ENCODE measurements at places on chromosomes 12 and 14.

- DNase-seq, result no peak
Observed at GRCh38 chr12:8453021-8453513, 2.7 kb upstream of the CLEC6A start.

GRCh38 chr14:21617614-21618013 lies 17.1 kb downstream of the OR10G2 start:
- DNase-seq, result no peak

DNA sequence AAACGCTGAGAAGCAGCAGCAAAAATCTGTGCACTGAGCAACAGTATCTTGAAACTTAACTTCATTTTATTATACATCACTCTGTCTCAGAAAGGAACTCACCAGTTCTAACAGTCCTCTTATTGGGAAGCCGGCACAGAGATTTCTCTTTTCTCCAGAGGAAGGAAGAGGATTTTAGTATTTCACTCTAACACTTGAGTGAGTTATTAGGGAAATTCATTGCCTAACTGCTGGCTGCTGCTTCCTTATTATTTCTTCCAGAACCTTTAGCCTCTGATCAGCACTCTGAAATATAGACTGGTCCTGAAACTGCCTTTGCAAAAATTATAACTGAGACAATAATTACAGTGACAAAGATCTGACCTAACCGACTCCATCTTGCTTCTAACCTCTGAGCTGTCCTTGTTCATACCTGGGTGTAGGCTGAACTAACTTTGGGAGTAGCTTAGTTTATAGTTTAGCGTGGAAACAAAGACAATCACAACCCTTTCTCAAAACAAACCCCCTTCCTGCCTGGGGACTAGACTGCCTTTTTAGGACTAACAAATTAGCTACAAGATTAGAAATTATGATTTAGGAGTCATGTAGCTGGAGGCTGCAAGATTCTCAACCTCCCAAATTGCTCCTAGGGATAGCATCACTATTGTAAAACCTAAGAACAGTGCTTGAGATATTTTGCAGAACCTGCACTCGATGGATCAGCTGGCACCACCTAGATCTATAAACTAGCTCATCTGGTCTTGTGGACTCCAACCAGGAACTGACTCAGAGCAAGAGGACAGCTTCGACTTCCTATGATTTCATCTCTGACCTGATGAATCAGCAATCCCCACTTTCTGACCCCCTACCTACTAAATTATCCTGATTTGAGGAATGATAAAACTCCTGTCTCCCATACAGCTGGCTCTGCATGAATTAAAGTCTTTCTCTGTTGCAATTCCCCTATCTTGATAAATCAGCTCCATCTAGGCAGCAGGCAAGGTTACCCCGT lies 117.5 kb downstream of the DYRK2 start:
- DNase-seq, result no peak

DNA sequence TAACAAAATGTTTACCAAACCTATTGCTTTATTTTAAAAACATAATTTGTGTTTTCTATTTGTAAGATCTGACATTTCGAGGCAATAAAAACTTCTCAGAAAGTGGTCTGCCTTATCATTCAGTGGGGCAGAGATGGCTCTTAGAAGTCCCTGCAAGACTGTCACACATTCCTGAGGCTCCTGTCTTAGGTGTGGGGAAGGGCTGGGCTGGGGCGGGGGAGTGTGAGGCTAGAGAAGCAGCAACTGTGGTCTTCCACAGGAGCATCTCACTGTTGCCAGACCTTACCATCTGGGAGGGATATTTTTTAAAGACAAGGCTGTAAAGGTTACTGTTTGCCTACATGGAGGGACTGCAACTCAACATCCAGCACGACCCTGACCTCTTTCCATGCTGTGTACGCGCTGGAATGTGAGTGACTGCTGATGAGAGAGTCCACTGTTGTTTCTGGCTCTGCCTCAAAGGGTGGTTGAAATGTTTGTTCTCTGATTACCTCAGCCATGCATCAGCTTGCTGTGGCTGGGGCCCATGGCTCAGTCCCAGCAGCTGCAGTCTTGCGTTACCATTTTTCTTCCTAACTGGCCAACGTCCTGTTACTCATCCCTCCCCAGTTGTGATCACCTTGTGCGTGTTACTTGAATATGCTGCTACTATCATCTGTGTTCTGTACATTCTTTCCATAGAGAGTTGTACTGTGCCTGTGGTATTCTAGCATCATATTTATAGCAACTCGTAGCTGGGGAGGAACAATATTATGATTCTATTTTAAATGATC lies 12.4 kb downstream of the ERG28 start:
- DNase-seq, result no peak

All from T-helper 2 cell (primary cell).